Activated naive CD4-positive, alpha-beta T cell (primary cell): ENCODE measurements at places on chromosomes 5 and 9.

GRCh38 chr5:39341896-39342295, 22.4 kb downstream of the C9 start:
- no peak for DNase-seq

DNA sequence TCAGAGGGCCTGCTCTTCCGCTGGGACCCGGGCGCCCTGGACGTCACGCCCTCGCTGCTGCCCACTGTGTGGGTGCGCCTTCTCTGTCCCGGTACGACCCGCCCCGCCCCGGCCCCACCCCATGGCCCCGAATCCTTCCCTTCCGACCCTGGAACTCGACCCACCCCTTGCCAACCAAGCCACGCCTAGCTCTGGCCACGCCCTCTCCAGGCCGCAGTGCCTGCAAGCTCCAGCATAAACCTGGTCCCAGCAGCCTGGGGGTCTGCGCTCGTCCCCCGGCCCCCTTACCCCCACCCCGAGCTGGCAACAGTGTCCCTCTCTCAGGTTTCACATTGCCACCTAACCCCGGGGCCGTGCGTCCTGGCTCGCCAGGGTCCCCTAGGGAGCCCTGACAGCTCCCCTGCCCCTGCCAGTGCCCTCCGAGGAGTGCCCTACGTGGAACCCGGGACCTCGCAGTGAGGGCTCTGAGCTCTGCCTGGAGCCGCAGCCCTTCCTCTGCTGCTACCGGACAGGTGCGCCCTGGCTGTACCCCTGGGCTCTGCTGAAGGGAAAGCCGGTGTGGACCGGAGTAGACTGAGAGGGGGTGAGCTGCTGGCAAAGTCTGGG, 3.4 kb downstream of the ADGRD2 start:
- DNase-seq = no peak

- DNase-seq = no peak
These were observed 62.7 kb upstream of the PALM2AKAP2 start for GRCh38 chr9:109717342-109717741.

DNA sequence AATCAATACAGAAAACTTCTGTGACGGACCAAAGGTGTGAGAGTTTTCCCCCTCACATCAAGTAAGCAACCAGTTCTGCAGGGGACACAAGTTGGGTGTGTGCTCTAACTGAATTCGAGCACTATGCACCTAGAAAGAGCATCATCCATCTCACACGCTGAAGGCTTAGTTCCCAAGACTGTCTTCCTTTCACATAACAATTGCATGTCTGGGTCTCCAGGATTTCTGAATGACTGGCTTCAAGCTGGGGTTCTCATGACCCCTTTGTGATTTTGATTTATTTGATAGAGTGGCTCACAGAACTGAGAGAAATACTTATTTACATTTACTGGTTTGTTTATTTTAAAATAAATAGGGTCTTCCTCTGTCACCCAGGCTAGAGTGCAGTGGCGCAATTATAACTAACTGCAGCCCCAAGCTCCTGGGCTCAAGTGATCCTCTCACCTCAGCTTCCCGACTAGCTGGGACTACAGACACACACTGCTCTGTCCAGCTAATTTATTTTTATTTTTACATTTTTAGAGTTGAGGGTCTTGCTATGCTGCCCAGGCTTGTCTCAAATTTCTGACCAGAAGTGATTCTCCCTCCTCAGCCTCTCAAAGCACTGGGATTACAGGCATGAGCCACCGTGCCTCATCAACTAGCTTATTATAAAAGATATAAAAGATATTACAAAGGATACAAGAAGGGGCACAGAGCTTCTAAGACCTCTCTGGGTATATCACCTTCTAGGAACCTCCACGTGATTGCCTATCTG, 316.7 kb upstream of the CDH12 start:
- no peak for DNase-seq

DNA sequence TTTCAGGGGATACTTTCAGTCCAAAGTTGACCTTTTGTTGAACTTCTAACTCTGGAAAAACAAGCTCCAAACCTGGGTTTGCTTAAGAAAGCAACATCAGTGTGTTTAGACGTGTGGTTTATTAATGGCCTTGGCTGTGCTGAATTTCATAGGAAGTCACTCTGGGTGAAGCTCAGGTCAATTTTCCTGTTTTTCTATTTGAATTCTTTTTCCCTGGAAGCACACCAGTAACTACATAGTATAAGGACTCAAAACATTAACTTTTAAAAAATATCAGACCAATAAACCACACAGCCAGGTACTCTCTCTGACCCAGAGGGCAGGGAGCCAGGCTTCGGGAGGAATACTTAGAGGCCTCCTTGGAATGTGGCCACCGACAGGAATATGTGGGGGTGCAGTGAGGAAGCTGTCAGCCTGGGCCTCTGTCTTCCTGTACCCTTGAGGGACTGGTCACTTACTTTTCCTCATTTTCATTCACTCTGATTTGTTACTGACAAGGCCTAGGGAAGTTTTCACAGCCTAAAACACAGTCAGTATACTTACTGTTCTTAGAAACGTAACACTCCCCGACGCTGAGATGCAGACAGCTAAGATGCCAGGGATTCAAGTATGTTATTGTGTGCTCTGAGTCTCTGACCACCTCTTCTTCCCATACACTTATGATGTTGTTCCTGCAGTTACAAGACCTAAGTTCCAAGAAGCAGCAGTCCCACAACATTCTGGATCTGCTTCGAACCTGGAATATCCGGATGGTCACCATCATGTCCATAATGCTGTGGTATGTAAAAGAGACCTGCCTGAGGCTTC, 18.9 kb downstream of the SLC22A5 start:
- DNase-seq = no peak

DNA sequence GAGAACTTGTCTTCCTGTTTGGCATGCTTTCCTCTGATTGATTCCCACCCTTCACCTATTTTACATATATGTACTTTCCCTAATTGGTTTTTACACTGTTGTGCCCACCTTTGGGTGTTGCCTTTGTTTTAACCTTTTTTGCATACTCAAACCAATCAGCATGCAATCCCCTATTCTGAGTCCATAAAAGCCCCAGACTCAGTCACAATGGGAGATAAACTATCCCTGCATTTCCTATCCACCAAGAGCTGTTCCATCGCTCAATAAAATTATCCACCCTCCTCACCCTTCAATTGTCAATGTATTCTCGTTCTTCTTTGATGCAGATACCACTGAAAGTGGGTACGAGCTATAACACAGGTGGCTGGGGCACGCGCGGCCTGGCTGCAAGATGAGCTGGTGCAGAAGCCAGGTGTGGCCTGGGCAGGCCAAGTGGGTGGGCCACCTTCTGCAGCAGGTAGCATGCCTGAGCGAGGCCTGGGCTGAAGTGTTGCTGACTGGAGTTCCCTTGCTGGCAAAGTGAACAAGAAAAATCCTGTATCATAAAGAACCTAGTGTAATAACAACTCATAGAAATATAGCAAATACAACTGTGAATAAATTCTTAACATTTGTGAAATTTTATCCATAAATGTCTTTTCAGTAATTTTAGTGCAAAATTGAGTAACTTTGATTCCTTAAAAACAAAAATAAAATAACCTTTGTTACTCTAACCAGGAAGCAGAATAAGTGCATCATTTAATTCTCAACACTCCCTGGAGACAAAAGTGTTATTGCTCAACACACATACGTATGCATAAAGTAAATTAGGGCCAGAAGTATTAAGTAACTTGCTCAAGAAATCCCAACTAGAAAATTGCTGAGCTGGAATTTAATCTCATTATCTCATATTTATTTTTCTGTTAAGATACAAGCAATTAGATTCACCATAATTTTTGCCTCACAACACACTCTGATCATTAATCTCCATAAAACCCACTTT, 685.3 kb upstream of the EDIL3 start:
- no peak for DNase-seq

DNA sequence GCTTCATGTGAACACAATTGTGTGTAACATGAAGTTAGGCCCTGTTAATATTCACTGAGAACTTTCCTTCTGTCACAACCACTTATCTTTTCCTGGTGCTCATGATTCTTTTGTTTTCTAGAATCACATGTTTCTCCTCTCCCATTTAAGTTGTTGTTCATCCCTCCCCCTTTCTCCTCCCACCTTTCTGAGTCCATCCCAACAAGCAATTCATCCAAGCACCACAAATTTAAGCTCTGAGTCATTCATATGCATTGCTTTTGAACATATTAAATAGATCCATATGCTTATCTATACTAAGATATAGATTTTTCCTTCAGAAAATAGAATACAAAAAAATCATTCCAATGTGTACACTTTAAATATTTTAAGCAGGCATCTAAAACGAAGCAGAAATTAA, 75.2 kb upstream of the NFIB start:
- DNase-seq = no peak

DNA sequence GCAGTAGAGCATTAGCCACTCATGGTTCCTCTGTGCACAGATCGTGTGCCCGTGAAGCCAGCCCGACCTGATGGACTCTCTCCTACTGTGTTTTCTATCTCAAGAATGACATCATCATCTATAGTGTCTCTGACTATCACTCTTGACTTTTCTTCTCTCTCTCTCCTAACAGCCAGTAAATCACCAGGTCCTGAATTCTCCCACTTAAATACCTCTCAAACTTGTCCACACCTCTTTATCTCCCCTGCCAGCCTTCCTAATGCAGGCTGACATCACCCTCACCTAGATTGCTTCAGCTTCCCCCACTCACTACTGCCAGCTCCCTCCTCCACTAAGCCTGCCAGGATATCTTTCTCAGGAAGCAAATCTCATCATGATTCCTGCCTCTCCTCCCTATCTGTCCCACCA, 90.6 kb upstream of the MIER3 start:
- no peak for DNase-seq

- no peak for DNase-seq
These were observed 504 bp upstream of the OTP start for GRCh38 chr5:77638763-77639671.

- DNase-seq = no peak
These were observed 61.3 kb downstream of the AMBP start for GRCh38 chr9:114016629-114017423.

DNA sequence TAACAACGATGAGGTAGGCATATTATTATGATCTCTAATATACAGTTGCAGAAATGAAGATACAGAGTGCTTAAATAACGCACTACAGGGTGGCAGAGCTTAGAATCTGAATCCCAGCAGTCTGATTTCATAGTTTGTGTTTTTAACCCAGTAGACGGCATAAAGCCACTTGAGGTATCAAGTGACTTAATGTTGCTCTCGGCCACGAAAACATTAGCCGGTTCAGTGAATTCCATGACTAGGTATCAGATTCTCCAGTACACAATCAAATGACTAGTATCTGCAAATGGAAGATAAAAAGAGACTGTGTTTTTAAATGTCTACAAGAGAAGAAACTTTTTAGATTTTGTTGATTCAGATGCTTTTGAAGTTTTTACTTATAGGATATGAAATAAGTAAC, 24.8 kb downstream of the SMC2 start:
- DNase-seq = no peak

DNA sequence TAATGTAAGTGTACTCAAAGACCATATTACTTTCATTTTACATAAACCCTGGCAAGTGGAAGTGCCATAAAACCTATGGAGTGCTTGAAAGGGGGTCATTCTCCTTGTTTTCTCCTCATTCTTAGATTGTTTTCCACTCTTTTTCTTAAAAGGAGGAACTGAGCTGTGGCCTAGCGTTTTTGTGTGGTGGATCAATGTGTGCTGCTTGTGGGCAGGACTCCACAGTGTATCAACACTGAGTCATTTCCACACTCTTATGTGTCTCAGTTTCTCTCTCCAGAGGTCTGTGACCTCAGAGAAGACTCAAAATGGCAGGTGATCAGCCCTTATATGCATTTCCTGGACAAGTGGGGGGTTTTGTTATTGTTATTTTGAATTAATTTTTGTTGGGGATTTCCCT, 516.1 kb upstream of the CDH10 start:
- DNase-seq = no peak

GRCh38 chr9:116251366-116251765, 97.8 kb downstream of the PAPPA start:
- no peak for DNase-seq

GRCh38 chr9:34332076-34332964, 3.0 kb downstream of the NUDT2 start:
- DNase-seq = no peak

DNA sequence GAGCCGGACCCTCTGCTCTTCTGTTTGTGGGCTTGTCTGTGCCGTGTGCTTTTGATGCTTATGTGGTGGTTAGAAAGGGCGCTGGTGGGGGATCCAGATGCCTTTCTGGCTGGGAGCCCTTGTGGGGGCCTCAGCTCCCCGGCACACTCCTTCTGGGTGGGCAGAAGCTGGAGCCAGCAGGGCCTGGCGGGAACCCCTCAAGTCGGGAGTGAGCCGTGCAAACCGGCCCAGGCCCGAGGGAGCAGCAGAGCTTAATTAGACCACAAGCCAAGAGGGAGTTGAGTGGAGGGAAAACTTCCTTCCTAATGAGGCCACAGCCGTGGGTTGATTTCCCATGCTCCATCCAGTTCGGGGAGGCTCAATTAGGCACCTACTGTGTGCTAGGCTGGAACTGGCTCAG, 76.0 kb upstream of the RNU6ATAC start:
- DNase-seq = no peak

- no peak for DNase-seq
These were observed 12.9 kb downstream of the TCF7 start for GRCh38 chr5:134127376-134127861.

DNA sequence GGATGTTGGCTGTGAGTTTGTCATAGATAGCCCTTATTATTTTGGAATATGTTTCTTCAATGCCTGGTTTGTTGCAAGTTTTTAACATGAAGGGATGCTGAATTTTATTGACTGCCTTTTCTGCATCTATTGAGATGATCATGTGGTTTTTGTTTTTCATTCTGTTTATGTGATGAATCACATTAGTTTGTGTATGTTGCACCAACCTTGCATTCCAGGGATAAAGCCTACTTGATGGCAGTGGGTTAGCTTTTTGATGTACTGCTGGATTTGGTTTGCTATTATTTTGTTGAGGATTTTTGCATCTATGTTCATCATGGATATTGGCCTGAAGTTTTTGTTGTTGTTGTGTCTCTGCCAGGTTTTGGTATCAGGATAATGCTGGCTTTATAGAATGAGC, 225.6 kb downstream of the PCSK1 start:
- no peak for DNase-seq

DNA sequence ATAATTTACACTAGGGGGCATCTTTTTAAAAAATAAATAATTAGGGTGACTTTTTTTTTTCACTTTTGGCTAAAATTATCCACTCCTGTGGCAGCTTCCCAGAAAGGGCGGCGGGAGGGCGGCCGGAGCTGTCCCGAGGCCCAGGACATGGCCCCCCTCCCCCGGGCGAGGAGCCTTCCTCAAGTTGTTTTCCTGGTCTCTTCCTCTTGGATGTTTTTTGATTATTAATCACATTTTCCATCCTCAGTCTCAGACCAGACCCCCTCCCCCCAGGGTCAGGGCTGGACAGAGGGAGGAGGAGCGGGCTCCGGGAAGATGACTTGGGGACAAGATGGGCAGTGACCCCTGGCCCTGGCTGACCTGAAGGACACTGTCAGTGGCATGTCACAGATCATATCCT, 4.7 kb upstream of the CNTFR start:
- DNase-seq = no peak

GRCh38 chr9:70526902-70527301, 112.4 kb upstream of the KLF9 start:
- DNase-seq = no peak

GRCh38 chr5:81533629-81534405, 139.9 kb upstream of the ACOT12 start:
- no peak for DNase-seq
